ENCODE measurements at places on chromosomes 3 and 15. TPM values are rescaled to one million over a fixed set of nuclear protein-coding genes. Genes with fewer than 3 reads are reported as not detected.
A peak's percentile ranks its signal among the peaks of the same experiment; 100 is the strongest.

DNA sequence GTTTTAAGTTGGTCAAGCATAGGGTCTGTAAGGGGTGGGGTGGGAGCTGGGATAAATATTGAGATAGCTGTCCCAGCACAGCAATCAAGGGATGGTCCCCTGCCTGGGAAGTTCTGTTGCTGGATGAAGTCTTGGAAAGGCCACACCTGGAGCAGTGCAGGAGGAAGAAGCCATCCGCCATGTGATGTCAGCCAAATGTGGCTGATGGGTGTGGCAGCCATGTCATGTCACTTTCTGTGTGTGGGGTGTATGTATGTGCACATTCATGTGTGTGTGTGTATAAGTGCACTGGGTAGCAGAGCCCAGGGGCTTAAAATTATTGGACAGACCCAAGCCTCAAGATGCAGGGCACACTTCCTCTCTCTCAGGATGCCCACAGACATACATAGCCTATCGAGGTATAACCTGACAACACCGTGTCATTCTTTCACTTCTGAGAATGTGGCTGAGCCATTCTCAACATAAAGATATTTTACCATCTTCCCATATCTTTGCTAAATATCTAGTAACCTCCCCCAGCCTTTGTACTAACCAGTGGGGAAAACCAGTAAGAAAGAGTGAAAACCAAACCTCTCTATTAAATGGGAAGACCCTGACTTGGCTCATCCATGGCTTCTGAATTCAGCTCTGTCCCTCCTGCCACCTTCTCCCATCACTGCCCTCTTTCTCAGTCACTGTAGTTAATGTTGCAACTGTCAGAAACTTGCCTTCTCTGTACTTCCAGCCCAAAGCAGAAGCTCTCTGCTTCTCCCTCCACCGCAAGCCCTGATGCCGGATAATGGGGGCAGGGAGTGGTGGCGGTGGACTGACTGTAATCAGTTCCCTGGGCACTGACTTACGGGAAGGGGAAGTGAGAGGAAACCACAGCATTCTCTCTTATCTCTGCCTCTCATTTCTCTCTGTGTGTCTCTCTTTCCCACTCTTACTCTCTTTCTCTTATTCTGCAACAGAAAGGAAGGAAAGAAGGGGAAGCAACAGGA lies 11.2 kb downstream of the TNFSF10 start:
- no peak for DNase-seq

- DNase-seq, result peak; percentile 66
These were observed 4.6 kb upstream of the KCTD6 start for GRCh38 chr3:58487140-58487886.

DNA sequence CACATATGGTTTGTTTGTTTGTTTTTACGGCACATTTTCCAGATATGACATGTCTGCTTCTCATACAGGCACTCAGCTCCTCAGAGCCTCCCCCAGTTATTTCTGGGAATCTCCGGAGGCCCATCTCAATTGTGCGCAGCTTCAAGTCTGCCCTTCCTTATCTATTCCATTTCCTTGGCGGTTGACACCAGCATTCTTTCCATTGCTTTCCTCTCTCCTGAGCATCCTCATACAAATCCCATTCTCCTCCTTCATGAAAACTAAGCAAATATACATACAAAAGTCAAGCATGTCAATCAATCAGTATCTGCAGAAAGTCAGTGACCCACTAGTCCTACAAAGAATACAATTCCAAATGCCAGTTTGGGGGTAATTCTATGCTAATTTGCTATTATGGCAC lies 166.7 kb downstream of the SQOR start:
- DNase-seq, result no peak

- no peak for DNase-seq
These were observed 193.8 kb downstream of the FHIT start for GRCh38 chr3:61057464-61057863.

- no peak for DNase-seq
These were observed 180.0 kb upstream of the LINGO1 start for GRCh38 chr15:77812664-77813063.

GRCh38 chr3:27275441-27275990 lies 93.7 kb downstream of the NEK10 start:
- no peak for DNase-seq

DNA sequence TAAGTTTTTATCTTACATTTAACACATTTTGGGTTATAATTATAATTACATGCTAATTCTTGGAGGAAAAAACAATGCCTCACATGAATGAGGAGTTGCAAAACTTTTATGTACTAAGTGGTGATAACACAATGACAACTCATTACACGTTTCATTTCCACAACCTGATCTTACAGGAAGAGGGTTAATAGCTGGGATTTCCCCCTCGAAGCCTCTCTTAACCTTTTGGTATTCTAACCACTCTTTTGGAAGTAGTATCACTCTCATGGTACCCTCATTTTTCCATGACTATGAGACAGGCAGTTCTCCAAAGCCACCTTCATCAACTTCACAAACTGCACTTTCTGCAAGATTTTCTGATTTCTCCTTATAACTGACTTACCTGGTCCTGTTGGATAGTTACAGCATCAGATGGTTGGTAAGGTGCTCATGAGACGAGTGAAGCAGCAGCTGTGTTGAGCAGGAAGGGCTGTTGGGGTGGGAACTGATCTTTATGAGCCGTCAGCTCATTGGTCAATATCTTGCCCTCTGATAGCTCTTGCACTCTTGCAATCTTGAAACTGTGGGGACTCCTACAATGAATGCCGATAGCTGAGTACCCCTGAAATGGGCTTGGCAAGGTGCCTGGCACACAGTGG lies 41.6 kb downstream of the ACAN start:
- no peak for DNase-seq

GRCh38 chr15:100695048-100695447 lies 92.7 kb downstream of the ASB7 start:
- no peak for DNase-seq

DNA sequence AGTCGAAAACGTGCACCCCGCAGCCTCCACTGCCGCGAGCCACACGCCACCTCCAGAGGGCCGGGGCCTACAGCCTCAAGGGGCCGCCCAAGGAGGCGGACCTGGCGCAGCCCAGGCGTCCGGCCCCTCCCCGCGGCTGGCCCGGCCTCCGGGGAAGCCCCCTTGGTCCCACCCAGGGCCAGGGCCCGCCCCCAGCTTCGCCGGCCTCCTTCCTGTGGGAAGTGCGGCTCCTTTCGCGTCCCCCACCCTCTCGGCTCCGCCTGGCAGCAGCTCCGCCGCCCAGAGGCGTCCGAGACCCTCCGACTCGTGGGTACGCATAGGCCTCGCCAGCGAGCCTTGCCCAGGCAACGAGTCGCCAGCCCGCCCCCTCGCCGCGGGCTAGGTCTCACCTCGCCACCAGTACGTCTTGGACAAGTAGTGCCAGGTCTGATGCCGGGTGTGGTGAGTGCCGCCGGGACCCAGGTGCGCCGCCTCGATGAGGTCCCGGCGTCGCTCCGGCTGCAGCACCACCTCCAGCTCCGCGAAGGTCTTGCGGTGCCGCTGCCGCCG lies 642 bp downstream of the ZBTB11 start:
- peak; percentile 96 for DNase-seq

DNA sequence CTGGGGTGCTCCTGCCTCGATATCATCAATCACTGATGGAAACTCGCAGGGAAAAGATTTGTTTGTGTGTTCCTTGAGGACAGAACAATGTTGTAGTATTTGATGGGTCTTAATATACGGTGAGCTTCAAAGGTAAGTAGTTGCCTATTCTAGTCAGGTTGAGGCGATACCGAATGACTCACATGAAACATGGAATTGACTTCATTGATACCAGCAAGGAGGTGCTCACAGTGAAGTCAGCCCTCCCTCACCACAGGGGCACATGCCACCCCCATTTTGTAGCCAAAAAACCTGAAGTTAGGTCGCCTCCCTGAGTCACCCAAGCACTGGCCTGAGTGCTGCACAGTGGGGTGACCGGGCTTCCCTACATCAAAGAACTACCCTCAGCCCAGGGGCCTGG lies 3.7 kb upstream of the ALDH1A3 start:
- no peak for DNase-seq

DNA sequence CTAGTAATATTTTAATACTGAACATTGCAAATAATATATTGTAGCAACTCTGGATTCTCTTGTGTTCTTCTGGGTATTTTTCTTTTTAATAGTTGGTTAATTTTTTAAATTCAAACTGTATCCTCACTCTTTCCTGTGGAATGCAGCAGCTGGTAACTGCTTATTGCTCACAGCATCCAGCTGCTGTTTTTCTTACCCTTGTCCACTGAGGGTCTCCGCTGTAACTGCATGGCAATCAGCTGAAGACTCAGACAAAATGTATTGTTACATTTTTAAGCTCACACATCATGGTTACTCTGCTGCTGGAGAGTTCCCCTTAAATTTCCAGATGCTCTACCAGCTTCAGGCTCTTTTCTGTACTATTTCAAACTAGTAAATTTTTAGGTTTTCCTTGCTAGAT lies 227.6 kb downstream of the MBNL1 start:
- no peak for DNase-seq

DNA sequence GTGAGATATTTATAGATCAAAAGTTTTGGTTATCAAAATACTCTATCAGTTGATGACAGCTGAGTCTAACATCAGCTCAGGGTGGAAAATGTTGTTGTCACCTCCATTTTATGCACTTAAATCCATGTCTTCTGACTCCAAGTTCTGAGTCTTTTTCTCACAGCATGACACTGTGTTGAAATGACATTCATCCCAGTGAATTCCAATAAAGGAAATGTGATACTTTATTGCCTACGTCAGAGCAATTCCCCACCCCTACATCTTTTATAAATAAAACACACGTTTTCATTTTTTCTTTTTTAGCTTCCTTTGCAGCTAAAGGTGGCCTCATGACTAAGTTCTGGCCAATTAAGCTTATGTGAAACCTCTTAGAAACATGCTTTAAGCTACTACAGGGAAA lies 10.7 kb downstream of the DRD3 start:
- DNase-seq, result no peak

ECE2 gene
- not detected for total RNA-seq

CLDN16 gene
- total RNA-seq, result 1.2 TPM

TMEM115 gene
- 18.7 TPM for total RNA-seq

BTD gene
- total RNA-seq, result 57.4 TPM

THAP10 gene
- total RNA-seq, result 0.93 TPM

NRG4 gene
- 3.2 TPM for total RNA-seq

SLC35G2 gene
- 0.70 TPM for total RNA-seq

All from left lobe of liver (tissue), 2 donors.